Pancreas (tissue), 10 donors: ENCODE measurements at places on chromosomes 6 and 20. TPM values are rescaled to one million over a fixed set of nuclear protein-coding genes. Genes with fewer than 3 reads are reported as not detected.

Gene MARCKS
- total RNA-seq = 118 TPM

GRCh38 chr6:33427585-33428223 lies 7.8 kb downstream of the SYNGAP1 start:
- peak; percentile 50 for DNase-seq

GRCh38 chr6:148677594-148678476 lies 69.0 kb upstream of the UST start:
- no peak for DNase-seq

- no peak for DNase-seq
Measured at GRCh38 chr6:136593748-136594490, 43.7 kb upstream of the MAP7 start.

DNA sequence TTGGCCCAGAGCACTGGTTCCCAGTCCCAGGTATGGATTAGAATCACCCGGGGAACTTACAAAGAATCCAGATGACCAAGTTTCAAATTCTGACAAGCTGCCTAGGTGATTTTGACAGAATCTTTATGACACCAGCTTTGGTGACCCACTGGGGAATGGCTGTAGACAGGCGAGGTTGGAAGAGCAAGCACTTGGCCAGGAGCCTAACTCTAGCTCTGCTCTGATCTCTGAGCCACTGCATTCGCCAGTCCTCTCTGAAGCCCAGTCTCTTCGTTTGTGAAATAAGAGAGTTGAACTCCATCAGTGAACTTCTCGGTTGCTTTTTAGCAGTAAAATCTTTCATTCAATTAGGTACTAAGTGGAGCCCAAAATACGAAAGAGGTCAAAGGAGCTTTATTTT lies 161.2 kb downstream of the VEGFA start:
- no peak for DNase-seq

Gene TMC2
- 0.06 TPM for total RNA-seq

DNA sequence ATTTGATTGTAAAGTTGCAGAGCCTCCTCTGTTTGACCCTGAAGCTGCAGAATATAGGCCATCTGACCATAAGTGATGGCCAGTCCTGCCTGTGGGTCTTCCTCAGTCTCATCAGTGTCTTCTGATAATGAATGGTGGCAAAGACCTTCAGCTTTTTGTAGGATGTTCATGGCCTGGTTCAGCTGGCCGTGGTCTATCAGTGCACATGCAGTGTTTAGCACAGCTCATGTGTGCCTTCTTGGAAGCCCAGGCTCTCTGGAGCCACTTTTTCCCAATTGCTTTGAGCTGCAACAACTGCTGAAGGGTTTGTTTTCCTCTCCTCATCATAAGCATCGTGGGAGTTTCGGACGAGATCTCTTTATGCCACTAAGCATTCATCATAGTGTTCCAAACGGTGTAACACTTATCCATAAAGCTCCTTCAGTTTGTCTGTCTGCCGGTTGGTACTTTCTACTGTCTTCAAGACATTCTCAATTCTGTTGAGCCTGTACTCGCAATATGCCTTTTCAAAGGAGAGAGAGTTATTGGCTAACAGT lies 70.1 kb upstream of the TULP4 start:
- DNase-seq = no peak

DNA sequence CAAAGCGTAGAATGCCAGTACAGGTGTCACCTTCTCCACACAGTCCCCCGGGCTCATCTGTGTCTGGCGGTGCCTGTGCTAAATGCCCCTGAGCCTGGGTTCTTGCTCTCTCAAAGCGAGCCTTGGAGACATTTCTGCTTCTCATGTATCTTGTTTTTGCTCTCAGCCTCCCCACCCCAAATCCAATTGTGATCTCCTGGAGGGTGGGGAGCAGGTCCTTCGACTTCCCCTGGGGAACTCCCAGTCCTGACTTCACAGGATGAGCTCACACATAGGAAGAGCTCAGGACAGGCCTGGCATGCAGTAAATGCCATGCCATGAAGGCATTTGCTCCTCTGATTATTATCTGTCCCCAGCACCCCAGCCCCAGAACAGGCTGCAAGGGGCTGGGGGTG lies 58.1 kb downstream of the NOL4L start:
- DNase-seq = no peak

Gene ABRACL
- 4.5 TPM for total RNA-seq

DNA sequence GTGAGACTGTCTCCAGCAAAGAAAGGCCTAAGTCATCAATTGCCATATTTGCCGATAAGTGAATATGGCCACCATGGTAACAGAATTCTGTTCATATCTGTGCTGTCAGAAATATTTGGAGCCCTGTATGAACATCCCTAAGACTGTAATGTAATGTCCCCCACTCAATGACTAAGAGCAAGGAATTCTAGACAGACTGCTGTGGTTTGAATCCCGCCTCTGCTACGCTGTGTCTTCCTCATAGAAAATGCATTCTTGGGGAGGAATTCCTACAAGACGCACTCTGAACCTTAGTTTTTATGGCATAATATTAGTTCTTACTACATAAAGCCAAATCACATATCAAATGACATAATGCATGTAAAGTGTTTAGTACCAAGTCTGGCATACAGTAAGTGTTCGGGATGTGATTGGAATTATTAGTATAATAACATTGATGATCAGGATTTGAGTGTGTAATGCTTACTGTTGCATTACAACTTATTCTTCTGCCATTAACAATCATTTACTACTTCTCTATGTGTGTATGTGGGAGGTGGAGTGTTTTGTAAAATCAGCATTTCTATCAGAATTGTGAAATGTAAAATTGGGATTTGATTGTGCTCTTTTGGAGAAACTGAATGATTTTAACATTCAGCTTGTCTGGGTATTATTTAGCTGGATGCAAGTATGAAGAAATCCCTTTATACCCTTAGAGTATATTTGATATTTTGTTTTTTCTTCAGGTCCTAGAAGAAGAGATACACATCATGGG lies 103.0 kb downstream of the OLIG3 start:
- DNase-seq = no peak

- DNase-seq = no peak
Measured at GRCh38 chr20:16125816-16126215, 447.4 kb downstream of the KIF16B start.

GRCh38 chr6:84455511-84456029 lies 228.1 kb upstream of the CEP162 start:
- DNase-seq = no peak

DNA sequence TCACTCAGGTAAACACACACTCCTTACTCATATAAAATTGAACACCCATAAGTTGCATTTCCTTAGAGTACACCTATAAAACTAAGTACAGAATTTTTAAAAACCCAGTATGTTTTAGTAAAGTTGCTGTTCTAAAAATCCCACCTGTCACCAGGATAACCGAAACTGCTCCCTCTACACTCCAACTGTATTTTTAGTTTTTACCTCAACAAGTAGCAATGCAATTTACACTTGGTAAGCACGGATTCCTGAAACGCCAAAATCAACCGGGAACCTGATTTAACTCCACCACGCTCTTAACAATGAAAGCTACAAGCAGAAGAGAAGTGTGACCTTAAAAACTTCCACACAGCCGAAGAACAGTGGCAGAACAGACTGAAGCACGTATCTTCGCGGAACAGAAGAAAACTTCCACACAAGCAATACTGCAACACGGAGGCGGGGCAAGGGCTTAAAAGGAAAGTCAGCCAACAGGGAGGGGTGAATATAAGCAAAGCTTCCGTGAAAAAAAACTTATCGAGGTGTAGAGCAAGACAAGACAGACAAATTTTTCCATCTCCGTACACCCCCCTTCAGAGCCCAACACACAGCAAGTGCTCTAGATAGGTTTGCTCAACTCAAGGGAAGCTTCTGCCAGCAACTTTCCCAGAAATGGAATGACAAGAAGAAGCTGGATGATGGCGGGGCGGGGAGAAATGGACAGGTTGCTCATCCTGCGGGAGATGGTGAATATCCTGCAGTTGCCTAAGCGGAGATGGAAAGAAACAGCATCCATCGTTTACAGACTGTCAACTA lies 1.4 kb downstream of the STAU1 start:
- peak; percentile 76 for DNase-seq

Gene PI16
- total RNA-seq = 0.23 TPM

DNA sequence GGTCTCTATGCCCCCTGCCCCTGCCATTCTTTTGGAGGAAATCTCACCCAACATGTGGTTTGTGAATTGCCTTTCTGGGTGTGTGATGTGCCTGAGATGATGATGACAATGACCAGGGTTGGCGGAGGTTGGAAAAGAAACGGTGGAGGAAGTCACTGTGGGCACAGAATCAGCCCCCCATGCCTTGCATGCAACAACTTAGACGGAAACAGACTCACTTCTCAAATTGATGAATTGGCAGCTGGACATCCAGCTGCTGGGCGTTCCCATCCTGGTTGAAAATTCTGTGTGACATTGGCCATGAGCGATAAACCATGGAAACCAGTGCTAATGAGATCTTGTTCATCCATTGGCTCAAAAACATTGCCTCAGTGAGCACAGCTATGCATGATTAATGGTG lies 95.8 kb upstream of the LY86 start:
- DNase-seq = no peak

DNA sequence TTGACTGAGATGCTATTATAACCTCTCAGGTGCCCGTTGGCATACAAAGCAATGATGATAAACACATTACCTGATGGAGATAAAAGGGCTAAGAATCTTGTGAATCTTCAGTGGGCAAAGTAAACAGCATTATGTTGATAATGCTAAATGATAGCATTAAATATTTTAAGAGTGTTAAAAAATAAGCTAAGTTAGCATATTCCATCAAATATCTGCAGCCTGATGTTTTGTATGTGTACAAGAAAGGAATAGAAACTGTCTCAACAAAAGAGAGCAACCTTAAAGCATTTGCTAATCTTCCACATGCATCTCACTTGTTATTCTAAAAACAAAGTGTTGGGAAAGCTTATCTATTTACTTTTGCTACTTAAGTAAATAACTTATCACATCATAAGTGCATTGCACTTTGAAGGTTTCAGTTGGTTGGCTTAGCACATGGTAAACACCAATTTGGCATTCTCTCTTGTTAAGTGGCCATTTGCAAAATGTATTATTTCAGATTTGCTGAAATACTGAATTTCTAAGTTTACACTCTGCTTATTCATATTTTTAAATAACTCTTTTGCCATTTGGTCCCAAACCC lies 151.6 kb downstream of the SYNDIG1 start:
- no peak for DNase-seq

GRCh38 chr6:37110500-37111461 lies 59.2 kb upstream of the PIM1 start:
- DNase-seq = no peak

DNA sequence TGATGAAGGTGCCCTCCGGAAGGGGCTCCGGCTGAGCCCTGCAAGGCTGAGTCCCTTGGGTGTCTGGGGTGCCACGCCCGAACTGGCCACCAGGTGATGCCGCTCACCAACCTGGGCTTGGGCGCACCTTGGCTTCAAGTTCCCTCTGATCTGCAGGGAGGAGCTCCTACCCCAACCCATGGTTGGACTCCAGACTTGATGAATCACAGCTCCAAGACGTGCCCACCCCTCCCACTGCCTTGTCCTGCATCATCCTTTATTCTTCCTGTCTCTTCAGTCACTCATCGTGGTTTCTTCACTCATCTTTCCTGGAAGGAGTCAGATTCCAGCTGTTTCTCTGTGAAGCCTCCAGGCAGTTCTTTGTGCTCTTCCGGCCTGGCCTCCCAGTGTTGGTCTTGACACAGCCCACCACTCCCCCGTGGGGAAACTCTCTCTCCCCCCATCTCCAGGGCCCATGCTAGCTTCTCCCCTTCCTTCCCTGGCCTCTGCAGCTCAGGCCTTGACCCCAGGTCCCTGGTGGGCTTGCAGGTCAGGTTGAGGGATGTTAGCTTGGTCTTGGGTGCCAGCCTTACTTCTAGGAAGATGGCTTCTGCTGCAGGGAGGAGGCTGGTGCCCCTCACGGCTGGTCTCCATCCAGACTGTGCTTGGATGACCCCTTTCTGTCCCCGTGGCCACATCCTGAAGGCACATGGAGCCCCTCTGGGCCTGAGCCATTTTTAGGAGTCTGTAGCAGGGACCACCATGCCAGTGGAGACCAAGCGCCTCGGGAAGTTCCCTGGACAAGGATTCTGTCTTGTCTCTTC lies 2.6 kb upstream of the ZBP1 start:
- DNase-seq = peak; percentile 27

GRCh38 chr6:3750317-3751076 lies 1.0 kb downstream of the PXDC1 start:
- peak; percentile 81 for DNase-seq

- peak; percentile 66 for DNase-seq
Measured at GRCh38 chr6:70884074-70884983, 72.5 kb downstream of the B3GAT2 start.

Gene NRSN1
- total RNA-seq = 0.37 TPM

GRCh38 chr6:87848616-87849015 lies 146.6 kb upstream of the AKIRIN2 start:
- no peak for DNase-seq

Gene NHSL1
- total RNA-seq = 8.1 TPM

Gene CST4
- not detected for total RNA-seq

- DNase-seq = peak; percentile 82
Measured at GRCh38 chr20:63617092-63617875, 9.6 kb downstream of the GMEB2 start.

DNA sequence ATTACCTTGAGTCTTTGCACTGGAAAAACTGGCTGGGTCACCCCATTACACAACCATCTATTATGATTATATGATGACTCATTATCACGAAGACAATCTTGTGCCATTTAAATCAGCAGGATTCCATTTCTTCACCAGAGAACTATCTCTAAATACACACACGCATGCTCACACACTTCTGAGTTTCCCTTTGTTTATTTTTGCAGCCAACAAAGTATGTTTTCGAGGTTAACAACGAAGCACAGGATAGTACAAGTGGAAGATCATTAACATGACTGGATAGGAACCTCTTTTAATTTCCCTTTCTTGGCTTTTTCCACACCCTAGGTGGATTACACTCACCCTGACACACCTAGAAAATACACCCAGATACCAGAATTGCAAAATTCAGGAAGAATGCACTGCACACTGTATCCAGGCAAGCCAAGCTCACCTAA lies 18.9 kb downstream of the PERP start:
- peak; percentile 28 for DNase-seq

GRCh38 chr6:30441171-30441570 lies 48.1 kb upstream of the HLA-E start:
- no peak for DNase-seq

Gene CST3
- 236 TPM for total RNA-seq

Gene WFDC10B
- not detected for total RNA-seq

Gene CYP24A1
- total RNA-seq = 0.09 TPM

GRCh38 chr6:167811442-167812087 lies 15.1 kb upstream of the AFDN start:
- DNase-seq = no peak

DNA sequence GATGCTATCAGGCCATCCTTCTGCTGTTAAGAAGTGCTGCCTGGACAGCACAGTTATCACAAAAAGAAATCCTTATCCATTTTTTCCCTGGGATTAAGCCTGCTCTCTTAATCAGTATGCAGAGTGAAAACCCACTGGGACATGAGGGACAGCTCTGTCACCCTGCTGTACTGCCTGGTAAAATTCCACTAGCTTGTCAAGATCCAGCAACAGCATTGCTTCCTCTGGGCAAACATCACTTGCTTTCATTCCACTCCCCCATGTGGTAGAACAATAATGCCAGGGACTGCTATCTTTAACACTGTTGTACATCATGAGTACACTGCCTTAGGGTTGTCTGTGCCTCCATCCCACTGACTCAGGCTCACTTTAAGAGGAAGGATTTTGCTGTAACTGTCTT lies 331.3 kb downstream of the KIF16B start:
- no peak for DNase-seq

Gene PDE10A
- total RNA-seq = 2.3 TPM

Gene DSP
- 110 TPM for total RNA-seq
